ENCODE measurements at places on chromosomes 4 and X. TPM values are rescaled to one million over a fixed set of nuclear protein-coding genes. Genes with fewer than 3 reads are reported as not detected.

SRPX2 gene
- total RNA-seq = 29.7 TPM

- H3K4me3 ChIP-seq = no peak overlapping the region
- H3K4me1 ChIP-seq = no peaks in the 10 kb centered on the region
- peaks cover 38% of the 10 kb centered on the region for H3K27me3 ChIP-seq
- DNase-seq = peak; percentile 19
- no peak overlapping the region for H3K27ac ChIP-seq
- H3K36me3 ChIP-seq = no peaks in the 10 kb centered on the region
These were observed 167.5 kb upstream of the DGKK start for GRCh38 chrX:50638123-50638522.

OPRPN gene
- not detected for total RNA-seq

DNA sequence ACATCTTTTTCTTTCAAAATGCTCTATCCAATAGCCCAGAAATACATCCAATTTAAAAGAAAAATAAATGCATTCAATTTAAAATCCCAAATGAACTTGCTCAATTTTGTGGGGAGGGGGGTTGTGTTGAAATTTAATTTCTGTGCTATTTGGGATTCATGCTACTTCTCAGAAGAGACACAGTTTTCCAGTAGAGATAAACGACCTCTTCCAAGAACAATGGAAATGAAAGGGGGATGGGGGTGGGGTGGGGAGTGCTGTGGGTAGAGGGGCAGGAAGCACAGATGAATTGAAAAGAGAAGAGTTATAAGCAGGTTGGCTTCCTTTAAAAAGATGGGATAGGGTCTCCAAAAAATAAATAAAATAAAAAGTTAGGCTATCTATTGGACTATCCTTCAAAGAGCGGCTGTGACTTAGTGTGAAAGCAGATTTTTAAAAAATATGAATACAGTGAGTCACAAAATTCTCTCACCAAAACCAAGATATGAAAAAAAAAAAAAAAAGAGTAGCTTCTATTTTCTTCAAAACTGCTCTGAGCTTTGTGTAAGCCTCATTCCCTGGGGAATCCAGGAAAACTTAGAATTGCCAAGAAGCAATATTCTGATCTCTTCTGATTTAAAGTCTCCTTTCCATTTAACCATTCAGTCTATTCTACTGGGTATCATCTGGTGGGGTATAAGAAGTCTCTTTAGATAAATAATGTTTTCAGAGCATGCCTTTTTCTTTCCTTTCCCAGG is 324.3 kb downstream of the PTTG2 start:
- H3K27ac ChIP-seq = no peak overlapping the region
- no peak for DNase-seq
- no peaks in the 10 kb centered on the region for H3K36me3 ChIP-seq
- H3K27me3 ChIP-seq = no peaks in the 10 kb centered on the region

NKX6-1 gene
- total RNA-seq = not detected

DNA sequence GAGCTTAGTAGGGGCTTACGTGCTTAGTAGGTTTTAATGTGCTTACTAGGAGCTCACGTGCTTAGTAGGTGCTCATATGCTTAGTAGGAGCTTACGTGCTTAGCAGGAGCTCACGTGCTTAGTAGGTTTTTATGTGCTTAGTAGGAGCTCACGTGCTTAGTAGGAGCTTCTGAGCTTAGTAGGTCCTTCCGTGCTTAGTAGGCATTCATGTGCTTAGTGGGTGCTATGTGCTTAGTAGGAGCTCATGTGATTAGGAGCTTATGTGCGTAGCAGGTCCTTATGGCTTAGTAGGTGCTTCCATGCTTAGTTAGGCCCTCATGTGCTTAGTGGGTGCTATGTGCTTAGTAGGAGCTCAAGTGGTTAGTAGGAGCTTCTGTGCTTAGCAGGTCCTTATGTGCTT is 59.4 kb downstream of the SHOX start:
- H3K4me1 ChIP-seq = no peaks in the 10 kb centered on the region
- no peak overlapping the region for H3K4me3 ChIP-seq
- H3K27ac ChIP-seq = no peak overlapping the region
- no peaks in the 10 kb centered on the region for H3K27me3 ChIP-seq
- no peaks in the 10 kb centered on the region for H3K36me3 ChIP-seq

DNA sequence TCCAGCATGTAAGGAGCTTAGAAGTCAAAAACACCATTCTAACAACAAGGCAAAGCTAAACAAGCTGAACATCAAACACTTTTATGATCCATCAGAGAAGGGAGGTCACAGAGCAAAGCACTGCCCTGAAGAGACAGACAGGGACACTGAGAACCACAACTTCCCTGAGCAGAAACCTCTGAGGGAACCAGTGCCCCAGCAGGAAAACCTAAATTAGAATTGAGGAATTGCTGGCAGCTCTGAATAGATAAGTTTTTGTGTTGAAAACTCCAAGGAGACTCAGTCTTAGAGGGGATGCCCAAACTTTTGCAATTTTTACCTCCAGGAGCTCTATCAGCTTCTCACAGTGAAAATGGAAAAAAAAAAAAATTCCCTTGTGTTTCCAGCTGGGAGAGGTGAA is 83.0 kb upstream of the MAPK10 start:
- H3K27ac ChIP-seq = no peak overlapping the region
- no peaks in the 10 kb centered on the region for H3K4me1 ChIP-seq
- no peak overlapping the region for H3K4me3 ChIP-seq
- H3K27me3 ChIP-seq = no peaks in the 10 kb centered on the region
- H3K36me3 ChIP-seq = no peaks in the 10 kb centered on the region

DNA sequence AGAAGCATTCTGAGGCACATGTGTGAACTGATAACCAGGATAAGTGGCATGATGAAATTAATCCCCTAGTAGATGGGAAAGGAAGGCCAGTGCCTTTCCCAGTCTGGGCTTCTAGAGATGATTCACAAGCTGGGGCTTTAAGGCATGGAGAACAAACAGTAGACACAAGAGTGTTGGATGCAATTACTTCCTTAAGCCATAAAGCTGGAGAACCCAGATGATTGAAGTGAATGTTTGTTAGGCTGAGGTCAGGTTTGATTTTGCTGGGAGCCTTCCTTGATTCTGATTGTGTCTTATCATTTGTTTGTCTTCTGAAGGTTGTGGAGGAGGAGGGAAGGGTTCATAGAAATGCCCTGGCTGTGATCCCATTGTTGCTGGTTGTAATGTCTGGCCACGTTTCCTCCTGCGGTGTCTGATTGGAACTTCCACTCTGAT is 125.2 kb downstream of the NHS start:
- no peak for DNase-seq
- H3K27ac ChIP-seq = no peak overlapping the region
- H3K4me1 ChIP-seq = no peaks in the 10 kb centered on the region

DNA sequence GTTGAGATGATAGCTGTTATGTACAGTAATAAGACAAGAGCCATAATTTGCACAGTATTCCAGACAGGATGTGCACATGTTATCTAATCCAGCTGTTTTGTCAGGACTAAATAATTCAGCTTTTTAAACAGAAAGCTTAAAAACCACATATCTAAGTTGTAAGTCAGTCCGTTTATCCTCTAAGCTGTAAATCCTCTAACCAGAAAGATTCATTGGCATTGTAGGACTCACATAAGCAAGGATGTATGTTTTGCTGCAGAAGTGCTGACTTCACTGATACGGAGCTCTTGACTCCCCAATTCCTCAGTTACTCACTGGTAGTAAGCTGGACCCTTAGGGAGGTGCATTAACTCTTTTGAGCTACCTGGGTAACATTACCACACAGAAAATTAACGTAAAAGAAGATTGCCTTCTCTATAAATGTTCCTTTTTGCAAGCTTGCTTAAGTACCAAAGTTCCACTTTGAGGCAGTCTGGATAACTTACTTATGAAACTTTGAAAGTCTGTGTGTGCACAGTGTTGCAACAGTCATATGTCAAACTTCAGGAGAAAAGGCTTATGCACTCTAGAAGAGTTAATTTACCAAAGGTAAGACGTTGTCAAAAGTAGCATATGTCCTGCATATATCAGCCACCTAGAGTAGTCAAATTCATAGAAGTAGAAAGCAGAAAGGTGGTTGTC is 58.3 kb upstream of the MAGEB2 start:
- peaks cover 4% of the 10 kb centered on the region for H3K4me1 ChIP-seq
- H3K27me3 ChIP-seq = peaks cover 8% of the 10 kb centered on the region
- no peak overlapping the region for H3K4me3 ChIP-seq
- no peak for DNase-seq

GRCh38 chrX:13338996-13339515 is 19.2 kb upstream of the ATXN3L start:
- H3K4me1 ChIP-seq = no peaks in the 10 kb centered on the region
- H3K27ac ChIP-seq = no peak overlapping the region
- DNase-seq = peak; percentile 70
- H3K36me3 ChIP-seq = no peaks in the 10 kb centered on the region

- H3K4me1 ChIP-seq = no peaks in the 10 kb centered on the region
- H3K36me3 ChIP-seq = no peaks in the 10 kb centered on the region
- no peak overlapping the region for H3K4me3 ChIP-seq
- DNase-seq = no peak
These were observed 301.4 kb upstream of the AADAT start for GRCh38 chr4:170391066-170391740.

DNA sequence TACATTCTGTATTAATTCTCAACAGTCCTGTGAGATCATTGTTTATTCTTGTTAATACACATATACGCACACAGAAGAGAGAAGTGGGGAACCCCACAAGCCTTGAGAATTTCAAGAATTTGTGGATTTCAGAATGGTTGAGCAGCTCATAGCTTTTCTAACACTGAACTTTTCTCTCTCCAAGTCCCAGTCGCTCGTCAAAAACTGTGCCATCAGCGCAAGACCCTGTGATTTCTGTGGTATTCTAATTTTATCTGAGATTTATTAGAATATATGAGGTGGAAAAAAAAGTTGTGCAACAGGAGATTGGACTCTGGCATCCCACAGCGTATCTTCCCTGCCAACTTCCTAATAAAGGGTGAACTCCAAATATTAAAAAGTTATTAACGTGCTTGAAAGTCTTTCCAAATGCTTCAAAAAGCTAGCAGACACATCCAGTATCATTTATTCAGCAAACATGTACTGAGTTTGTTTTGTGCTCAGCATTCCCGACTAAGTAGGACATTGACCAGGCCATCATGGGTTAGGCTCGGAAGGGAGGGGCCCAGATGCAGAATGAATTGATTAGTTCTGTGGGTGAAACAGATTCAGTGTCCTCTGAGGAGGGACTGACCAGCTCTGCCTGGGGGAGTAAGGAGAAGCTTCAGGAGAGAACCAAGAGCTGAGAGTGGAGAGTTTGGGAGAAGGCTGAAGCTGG is 165.6 kb downstream of the CBR4 start:
- H3K27me3 ChIP-seq = no peaks in the 10 kb centered on the region
- no peak overlapping the region for H3K4me3 ChIP-seq
- peaks cover 13% of the 10 kb centered on the region for H3K4me1 ChIP-seq
- no peak overlapping the region for H3K27ac ChIP-seq

GRCh38 chrX:118961866-118962560 is 12.4 kb upstream of the LONRF3 start:
- no peak for DNase-seq
- H3K4me1 ChIP-seq = no peaks in the 10 kb centered on the region
- H3K27me3 ChIP-seq = peaks cover 5% of the 10 kb centered on the region
- no peak overlapping the region for H3K4me3 ChIP-seq
- no peaks in the 10 kb centered on the region for H3K36me3 ChIP-seq

SERPINA7 gene
- not detected for total RNA-seq

ARSJ gene
- total RNA-seq = 4.3 TPM

- H3K4me3 ChIP-seq = no peak overlapping the region
- peaks cover 33% of the 10 kb centered on the region for H3K27me3 ChIP-seq
- H3K36me3 ChIP-seq = no peaks in the 10 kb centered on the region
- no peaks in the 10 kb centered on the region for H3K4me1 ChIP-seq
- peak; percentile 27 for DNase-seq
These were observed 110.3 kb upstream of the SCML1 start for GRCh38 chrX:17627026-17627425.

- no peaks in the 10 kb centered on the region for H3K27me3 ChIP-seq
- H3K4me1 ChIP-seq = peaks cover 5% of the 10 kb centered on the region
- no peaks in the 10 kb centered on the region for H3K36me3 ChIP-seq
- DNase-seq = no peak
- no peak overlapping the region for H3K27ac ChIP-seq
These were observed 645.9 kb downstream of the ANKRD50 start for GRCh38 chr4:124066595-124066994.

GRCh38 chr4:107760281-107760947 is 40.4 kb upstream of the PAPSS1 start:
- H3K4me1 ChIP-seq = no peaks in the 10 kb centered on the region
- H3K4me3 ChIP-seq = no peak overlapping the region
- H3K27me3 ChIP-seq = no peaks in the 10 kb centered on the region
- DNase-seq = peak; percentile 18

All from muscle of leg (tissue), 16 donors.